ENCODE measurements at places on chromosomes 5 and 9. TPM values are rescaled to one million over a fixed set of nuclear protein-coding genes. Genes with fewer than 3 reads are reported as not detected.

The PCDHGA8 gene
- 14.0 TPM for total RNA-seq

The SLC25A2 gene
- not detected for total RNA-seq

The ROPN1L gene
- total RNA-seq: 0.43 TPM

The RNF208 gene
- total RNA-seq: 22.2 TPM

The NUTM2G gene
- total RNA-seq: not detected

The SLC1A3 gene
- total RNA-seq: 53.0 TPM

The ACOT12 gene
- not detected for total RNA-seq

The SPATA31A3 gene
- total RNA-seq: not detected

The NR6A1 gene
- total RNA-seq: 2.2 TPM

The MYMK gene
- not detected for total RNA-seq

The TMOD1 gene
- 151 TPM for total RNA-seq

The SV2C gene
- 0.67 TPM for total RNA-seq

The PCA3 gene
- total RNA-seq: not detected

The STC2 gene
- total RNA-seq: 6.0 TPM

The ARHGAP26 gene
- 32.0 TPM for total RNA-seq

The FOXD4 gene
- total RNA-seq: not detected

Measured in cardiac septum (tissue), 1 donor.